ENCODE measurements at places on chromosomes 16 and 17.
A peak's percentile ranks its signal among the peaks of the same experiment; 100 is the strongest.

DNA sequence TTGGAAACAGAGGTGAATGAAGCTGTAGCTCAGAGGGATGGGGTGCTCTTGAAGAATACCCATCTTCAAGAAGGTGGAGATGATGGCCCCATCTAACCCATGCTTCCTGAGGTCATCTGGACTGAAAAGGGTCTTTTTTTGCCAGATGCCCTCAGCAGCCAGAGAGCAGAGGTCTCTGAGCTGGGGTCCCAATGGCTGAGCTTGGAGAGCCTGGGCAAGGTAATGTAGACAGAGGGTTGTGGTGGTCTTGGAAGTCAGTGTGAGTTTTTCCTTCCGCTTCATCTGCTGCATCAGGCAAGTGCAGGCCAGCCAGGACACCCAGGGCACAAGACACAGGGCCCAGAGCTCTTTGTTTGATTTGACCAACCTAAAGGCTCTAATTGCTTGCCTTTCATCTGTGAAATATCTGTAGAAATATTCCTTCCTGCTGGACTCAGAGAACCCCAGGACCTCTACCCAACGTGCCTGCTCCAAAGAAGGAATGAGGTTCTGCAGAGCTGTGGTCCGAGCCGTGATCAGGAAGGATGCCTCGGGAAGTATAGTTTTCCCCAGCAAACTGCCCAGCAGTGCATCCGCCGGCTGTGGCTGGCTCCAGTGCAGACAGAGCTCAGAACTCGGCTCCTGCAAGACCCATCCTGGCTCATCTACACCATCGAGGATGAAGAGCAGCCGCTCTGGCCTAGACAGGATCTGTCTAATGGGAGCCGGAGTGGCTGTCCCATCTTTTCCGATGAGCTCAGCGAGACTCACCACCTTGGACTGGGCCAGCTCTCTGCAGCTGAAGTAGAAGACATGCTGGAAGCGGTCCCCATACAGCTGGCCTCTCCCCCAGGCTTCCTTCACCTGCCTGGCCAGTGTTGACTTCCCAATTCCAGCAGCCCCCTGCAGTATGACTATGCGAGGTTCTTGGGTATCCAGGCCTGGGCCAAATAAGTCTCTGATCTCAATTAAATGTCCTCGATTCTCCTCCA is 25.2 kb downstream of the NLRP1 start:
- no peak for DNase-seq

GRCh38 chr17:40726919-40727318 is 23.4 kb upstream of the KRT24 start:
- no peak for DNase-seq

GRCh38 chr17:46039592-46040186 is 40.6 kb downstream of the STH start:
- no peak for DNase-seq

GRCh38 chr17:17384961-17385360 is 81.8 kb downstream of the NT5M start:
- DNase-seq = no peak

DNA sequence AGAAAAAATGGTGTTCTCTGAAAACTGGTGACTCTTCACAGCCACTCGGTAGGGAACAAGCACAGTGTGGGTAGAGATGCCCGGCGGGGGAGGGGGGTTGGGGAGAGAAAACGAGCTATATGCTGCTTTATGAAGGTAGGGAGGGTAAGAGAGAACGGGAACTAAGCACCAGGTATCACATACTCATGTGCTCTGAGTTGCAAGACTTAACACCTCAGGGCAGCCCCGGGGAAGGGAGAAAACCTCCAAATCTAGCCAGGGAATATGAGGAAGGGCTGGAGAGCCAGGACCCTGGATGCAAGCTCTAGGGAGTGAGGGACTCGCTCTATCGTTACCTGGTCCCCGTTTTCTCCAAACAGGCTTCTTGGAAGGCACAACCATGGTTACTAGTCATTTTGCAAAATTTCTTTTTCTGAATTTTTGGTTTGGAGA is 35.3 kb downstream of the HIC1 start:
- no peak for DNase-seq

DNA sequence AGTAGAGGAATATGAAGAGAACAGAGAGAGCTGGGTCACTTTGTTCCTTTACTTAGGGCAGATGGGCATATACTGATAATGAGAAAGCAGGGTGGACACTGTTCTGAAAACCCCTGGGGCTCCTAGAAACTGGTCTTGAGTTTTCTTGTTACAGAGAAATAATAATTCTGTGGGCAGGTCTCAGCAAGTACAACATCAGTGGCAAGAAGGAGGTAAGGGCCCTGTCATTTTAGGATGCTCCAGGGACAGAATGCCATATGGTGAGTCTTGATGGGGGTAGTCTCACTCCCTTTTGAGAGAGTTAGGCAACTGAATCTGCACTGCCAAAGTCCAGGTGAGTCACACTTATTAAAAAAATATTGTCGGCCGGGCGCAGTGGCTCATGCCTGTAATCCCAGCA is 102.3 kb downstream of the KCNJ2 start:
- no peak for DNase-seq

DNA sequence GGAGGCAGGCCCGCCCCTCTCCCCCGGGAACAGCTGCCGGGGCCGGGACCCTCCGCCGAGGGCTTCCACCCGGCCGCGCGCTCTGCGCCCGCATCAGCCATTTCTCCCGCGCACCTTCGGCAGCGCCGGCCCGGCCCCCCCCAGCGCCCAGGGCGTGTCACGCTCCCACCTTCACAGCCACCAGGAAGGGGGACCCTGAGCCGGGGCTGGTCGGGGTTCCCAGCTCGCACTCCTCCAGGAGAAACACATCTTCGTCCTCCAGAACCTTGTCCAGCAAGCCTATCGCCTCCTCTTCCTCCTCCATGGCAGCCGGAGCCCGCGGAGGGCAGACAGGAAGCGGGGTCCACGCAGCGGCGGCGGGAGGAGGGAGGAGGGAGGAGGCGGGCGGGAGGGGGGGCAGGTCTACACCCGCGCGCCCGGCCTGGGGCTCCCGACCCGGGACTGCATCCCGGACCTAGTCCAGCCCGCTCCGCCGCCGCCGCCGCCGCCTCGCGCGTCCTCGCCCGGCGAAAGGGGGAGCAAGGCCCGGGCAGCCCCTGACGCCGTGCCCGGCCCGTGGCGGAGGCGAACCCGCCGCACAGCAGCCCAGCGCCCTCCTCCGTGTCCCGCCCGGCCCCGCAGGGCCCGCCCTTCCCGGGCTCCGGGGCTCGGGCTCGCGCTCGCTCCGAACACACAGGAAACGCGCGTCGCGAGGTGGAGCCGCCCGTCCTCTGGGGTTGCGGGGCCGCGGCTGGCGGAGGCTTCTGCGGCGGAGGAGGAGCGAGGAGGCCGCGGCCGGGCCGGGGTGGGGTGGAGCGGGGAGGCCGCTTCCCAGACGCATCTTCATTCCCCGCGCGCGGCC is 70.8 kb downstream of the ABR start:
- DNase-seq = peak; percentile 66

DNA sequence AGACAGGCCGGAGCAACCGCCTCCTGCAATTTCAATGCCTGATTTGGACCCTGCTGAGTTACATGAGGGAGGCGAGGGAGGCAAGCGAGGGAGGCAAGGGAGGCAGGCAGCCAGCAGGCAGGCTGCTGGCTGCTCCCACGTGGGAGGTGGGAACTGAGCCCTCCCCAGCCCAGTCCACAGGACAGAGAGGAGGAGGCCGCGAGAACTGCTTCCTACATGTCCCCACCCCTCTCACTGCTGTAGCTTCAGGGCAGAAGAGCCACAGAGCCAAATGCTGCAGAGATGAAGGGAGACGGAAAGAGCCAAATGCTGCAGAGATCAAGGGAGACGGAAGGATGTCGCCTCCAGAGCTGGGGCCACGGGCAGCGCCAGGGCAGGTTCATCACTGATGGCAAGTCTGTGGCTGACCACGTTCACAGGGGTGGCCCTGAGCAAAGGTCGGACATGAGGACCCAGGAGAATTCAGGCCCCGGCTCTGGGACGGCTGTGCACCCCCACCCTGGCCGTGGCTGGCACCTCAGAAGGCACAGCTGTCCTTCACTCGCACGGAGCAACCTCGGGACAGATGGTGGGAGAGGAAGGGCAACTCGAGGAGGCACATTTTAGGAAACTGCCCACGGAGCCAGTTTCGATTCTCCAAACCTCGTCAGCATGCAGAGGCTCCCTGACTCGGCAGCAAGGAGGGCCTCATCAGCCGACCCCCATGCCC is 21.5 kb downstream of the RPH3AL start:
- peak; percentile 47 for DNase-seq

GRCh38 chr17:60305141-60305540 is 86.8 kb downstream of the USP32 start:
- no peak for DNase-seq

DNA sequence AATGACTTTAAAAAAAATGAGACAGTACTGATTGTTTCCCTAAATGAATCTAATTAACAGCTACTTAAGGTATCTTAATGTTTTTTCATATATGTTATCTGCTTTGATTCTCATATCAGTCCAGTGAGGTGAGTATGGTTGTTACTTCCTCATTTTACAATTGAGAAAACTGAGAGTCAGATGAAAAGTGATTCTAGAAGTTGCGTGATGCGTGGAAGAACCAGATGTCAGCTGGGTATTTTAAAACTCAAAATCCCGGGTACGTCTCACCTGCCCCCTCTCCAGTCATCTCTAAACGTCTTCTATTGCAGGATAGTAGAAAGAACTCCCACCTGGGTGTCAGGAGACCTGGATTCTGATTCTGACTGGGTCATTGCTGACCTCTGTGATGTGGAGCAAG is 89.2 kb downstream of the MAP2K6 start:
- DNase-seq = no peak

DNA sequence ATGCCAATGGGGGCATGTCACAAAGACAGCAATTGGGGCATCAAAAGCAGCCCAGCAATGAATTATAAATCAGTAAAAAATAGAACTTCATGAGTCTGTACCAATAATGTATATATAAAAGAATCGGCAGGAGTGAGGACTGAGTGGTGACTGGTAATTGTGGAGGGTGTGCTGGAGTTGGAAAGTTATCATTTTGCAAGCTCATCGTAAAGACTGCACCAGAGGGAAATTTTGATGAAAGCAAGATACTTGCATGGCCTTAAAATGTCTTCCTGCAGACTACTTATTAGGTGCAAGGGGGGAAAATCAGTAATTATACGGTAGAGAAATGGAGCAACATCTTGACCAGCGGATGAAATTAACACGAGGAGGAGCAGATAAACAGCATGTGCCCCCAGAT is 138.9 kb downstream of the AATF start:
- no peak for DNase-seq

GRCh38 chr17:55420067-55420775 is 1.4 kb downstream of the MMD start:
- no peak for DNase-seq

DNA sequence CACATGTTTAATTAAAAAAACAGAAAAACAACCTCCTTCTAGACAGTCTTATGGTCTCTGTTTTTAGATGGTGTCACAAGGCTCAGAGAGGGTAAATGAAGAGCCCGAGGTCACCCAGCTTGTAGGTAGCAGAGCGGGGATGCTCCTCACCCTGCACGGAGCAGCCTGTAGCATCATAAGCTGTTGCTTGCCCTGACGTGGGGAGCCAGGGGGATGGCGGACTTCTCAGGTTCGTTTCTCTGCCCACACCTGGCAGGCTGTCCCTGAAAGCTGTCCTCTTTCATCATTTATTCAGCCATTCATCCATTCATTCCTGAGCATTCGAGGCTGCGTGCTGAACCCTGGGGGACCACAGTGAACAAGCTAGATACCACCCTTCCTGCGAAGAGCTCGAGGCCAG is 75.7 kb upstream of the KSR1 start:
- DNase-seq = no peak

DNA sequence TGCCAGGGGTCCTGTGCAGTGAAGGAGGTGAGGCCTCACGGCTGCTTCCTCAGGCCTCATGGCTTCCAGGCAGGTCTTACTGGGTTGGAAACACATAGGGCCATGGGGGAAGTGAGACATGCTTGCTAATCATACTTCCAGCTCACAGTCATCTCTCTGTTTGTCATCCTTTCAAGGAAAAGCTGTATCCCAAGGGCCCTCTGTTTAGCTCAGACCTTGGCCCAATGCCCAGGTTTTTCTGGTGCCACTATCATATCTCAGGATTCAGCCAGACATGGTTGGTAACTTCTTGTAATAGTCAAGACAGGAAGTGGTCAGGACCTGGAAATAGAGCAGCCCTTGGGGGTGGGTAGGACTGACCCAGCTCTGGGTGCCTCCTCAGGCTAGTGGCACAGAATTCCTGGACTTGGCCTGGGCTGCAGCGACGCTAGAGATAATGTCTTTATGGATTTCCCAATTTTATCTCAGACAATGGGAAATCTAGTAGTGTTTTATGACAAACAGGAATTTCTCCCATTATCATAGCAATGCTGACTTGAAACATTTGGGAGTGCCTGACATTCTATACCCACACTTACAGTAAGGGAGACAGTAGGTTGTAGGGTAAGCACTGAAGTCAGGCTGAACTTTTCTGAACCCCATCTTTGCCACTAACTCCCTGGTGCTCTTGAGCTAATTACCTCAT is 13.5 kb upstream of the ITGB3 start:
- DNase-seq = peak; percentile 78

GRCh38 chr17:83181991-83182619 is 102.7 kb downstream of the METRNL start:
- peak; percentile 41 for DNase-seq

- no peak for DNase-seq
These were observed 178.9 kb downstream of the COPRS start for GRCh38 chr17:31680126-31680525.

GRCh38 chr16:70440009-70440692 is 1.3 kb upstream of the ST3GAL2 start:
- no peak for DNase-seq

GRCh38 chr16:5412731-5413130 is 315.1 kb upstream of the EEF2KMT start:
- no peak for DNase-seq

DNA sequence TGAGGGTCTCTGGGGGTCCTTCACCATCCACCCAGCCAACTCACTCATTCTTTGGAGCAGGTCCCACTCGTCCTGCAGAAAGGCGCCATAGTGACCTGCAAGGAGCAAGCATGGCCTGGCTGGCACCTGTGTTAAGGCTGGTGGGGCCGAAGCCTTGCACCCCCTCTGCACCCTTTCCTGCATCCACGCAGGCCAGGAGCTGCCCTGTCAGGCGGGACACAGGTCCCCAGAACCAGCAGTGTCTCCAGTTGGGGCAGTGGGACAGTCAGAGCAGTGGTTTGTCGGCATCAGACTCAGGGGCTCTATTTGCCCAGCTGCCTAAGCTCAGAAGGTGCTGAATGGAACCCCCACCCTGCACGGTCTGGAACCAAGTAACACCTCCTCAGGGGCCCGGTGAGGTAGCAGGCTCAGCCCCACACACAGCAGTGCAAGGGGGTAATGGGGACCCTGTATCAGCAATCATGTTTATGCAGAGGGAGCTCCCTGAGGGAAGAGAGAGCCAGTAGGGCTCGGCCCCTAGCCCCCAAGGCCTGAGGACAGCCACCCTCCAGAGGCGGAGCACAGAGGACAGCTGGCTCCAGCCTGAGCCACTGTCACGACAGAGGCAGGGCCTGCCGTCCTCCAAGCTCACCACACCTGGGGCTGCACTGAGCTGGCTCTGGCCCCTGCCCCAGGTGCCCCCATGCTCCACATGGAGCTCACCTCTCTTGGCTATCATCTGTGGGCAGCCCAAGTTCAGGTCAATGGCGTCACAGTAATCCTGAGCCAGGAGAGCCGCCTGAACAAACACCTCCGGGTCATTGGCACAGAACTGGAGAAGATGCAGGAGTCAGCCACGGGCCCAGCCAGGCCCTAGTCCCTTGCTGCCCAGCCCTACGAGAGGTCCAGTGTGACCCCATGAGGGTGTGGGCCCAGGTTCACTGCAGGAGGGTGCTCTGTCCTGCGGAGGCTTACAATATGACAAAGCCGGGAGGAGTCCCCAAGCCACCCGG is 1.9 kb downstream of the DUS1L start:
- peak; percentile 82 for DNase-seq

Data from right lobe of liver (tissue), 6 donors.